Effector memory CD8-positive, alpha-beta T cell (primary cell): ENCODE measurements at places on chromosomes 11 and 22.

- DNase-seq = no peak
These were observed 14.8 kb downstream of the FLI1 start for GRCh38 chr11:128708660-128709059.

GRCh38 chr11:27296497-27296896, 66.5 kb downstream of the CCDC34 start:
- DNase-seq = no peak

GRCh38 chr22:37696657-37697537, at the start of gene TRIOBP:
TSS of gene TRIOBP (plus strand) at chr22:37697048. CDS start at chr22:37701366, 4,318 bp downstream.
- peak; percentile 43 for DNase-seq

- no peak for DNase-seq
These were observed 129.5 kb downstream of the SLC1A2 start for GRCh38 chr11:35289821-35290220.

DNA sequence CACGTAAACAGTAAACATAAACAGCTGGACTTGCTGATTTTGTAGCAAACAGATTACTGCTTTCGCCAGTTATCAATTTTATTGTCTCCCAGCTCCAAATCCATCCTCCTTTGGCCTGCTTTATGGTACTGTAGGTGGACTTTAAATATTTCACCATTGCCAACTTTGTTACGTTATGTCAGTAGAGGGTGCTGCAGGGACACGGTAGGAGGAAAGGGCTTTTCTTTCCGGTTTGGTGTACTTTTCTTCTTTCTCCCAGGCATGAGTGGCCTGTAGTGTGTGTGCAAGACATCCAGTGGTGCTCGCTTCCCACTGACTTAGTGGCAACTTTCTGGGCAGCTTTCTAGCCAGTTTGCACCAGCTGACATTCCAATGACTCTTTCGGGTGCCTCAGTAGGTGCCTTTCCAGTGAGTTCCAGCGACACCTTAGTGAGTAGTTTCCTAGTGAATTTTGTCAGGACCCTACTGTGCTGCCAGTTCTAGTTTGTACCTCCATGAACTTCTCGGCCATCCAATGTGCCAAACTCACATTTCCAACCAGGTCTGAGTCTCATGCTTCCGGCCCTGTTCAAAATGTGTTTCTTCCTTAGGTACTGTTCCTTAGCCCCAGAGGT, 267.6 kb upstream of the TENM4 start:
- DNase-seq = no peak
